ENCODE measurements at places on chromosomes 5 and 9.
A peak's percentile ranks its signal among the peaks of the same experiment; 100 is the strongest.

DNA sequence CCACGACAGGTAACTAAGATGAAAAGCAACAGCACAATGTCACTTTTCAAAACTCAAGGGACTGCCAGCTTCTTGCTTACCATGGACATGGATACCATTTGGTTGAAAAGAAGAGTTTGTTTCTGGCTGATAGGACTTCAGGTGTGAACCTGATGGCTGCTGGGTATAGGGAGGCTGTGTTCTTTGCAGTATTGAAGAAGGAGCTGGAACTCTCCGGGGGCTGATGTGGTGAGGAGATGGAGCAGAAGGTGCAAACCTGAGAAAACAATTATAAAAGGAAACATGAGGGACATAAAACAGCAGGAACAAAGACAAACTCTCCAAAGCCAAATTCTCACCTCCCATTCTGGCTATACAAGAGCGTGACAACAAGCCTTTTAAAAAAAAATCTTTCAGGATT is 330.1 kb upstream of the RFX3 start:
- H3K27ac ChIP-seq, result no peak overlapping the region
- H3K36me3 ChIP-seq, result no peaks in the 10 kb centered on the region
- no peaks in the 10 kb centered on the region for H3K4me1 ChIP-seq
- no peaks in the 10 kb centered on the region for H3K27me3 ChIP-seq

DNA sequence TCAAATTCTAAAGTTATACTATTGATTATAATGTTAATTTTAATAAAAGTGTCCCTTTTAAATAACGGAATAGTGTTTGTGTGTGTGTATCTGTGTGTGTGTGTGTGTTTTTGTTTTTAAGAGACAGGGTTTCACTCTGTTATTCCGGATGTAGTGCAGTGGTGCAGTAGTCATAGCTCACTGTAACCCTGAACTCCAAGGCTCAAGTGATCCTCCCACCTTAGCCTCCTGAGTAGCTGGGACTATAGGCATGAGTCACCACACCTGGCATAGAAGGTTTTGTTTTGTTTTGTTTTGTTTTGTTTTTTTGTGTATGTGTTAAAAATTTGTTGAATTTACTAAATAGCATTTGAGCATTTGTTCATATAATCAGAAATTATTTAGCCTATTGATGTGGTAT is 64.6 kb downstream of the YTHDC2 start:
- H3K4me3 ChIP-seq, result no peak overlapping the region
- no peaks in the 10 kb centered on the region for H3K27me3 ChIP-seq
- no peak for DNase-seq
- no peak overlapping the region for H3K27ac ChIP-seq

- H3K27ac ChIP-seq, result no peak overlapping the region
- no peak overlapping the region for H3K4me3 ChIP-seq
- no peak for DNase-seq
- peaks cover 4% of the 10 kb centered on the region for H3K4me1 ChIP-seq
Measured at GRCh38 chr9:75850459-75851200, 39.8 kb upstream of the PCSK5 start.

- H3K27ac ChIP-seq, result no peak overlapping the region
- peaks cover 75% of the 10 kb centered on the region for H3K27me3 ChIP-seq
- H3K4me3 ChIP-seq, result no peak overlapping the region
- H3K4me1 ChIP-seq, result no peaks in the 10 kb centered on the region
Measured at GRCh38 chr9:89597711-89598362, 7.0 kb upstream of the GADD45G start.

DNA sequence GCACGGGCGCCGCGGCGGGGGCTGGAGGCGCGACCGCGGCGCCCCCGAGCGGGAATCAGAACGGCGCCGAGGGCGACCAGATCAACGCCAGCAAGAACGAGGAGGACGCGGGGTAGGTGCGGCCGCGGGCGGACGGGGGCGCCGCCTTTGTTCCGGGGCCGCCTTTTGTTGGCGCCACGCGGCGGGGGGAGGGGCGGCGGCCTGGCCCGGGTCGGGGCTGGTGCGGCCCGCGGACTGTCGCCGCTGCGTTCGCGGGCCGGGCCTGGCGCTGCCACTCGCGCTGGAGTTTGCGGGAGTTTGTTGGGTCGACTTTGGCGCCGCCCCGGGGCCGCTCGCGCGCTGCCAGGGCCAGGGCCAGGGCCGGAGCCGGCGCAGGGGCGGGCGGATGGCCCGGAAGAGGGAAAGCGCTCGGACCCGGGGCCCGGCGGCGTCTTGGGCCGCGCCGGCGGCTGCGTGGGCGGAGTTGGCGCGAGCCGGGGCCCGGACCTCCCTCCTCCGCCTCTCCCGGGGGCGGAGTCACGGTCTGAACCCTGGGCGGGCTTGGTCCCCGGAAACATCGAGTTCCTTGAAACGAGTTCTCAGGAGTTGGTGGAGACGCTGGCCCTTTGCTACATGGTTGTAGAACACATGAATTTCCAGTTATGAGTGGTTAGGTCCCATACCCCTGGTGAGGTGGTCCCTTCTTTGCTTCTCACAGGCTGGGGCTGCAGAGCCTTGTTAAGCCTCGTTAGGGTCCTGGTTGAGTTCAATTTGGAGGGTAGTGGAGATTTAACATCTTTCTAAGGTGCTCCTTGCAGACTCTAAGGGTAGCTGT is 809 bp downstream of the HNRNPAB start:
- peak; percentile 46 for DNase-seq
- no peaks in the 10 kb centered on the region for H3K27me3 ChIP-seq
- peak overlapping the region; percentile 85 for H3K4me3 ChIP-seq
- H3K36me3 ChIP-seq, result peaks cover 44% of the 10 kb centered on the region
- peaks cover 9% of the 10 kb centered on the region for H3K4me1 ChIP-seq

- peaks cover 3% of the 10 kb centered on the region for H3K4me1 ChIP-seq
- H3K27me3 ChIP-seq, result no peaks in the 10 kb centered on the region
- no peaks in the 10 kb centered on the region for H3K36me3 ChIP-seq
Measured at GRCh38 chr5:173941102-173941501, 47.9 kb upstream of the C5orf47 start.

DNA sequence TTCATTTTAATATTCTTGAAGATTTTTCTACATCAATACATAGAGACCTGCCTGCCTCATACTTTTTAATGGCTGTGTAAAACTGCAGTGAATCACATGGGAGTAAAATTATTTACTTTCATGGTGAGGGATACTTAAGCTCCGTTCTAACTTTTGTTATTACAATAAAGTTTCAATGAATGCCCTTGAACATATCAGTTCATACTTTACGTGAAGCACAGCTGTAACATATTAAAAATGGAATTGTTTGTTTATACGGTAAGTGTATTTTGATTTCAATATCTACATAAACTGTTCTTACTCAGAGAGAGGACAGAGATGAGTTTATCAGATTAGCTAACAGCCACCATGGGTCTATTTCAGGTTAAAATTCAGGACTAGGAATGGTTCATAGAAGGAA is 155.1 kb downstream of the NR3C1 start:
- no peak overlapping the region for H3K4me3 ChIP-seq
- H3K36me3 ChIP-seq, result no peaks in the 10 kb centered on the region
- no peak for DNase-seq
- no peaks in the 10 kb centered on the region for H3K27me3 ChIP-seq

- no peak overlapping the region for H3K4me3 ChIP-seq
- peaks cover 53% of the 10 kb centered on the region for H3K27me3 ChIP-seq
- H3K36me3 ChIP-seq, result no peaks in the 10 kb centered on the region
- no peaks in the 10 kb centered on the region for H3K4me1 ChIP-seq
- no peak for DNase-seq
Measured at GRCh38 chr9:135186248-135187164, 99.0 kb downstream of the OLFM1 start.

DNA sequence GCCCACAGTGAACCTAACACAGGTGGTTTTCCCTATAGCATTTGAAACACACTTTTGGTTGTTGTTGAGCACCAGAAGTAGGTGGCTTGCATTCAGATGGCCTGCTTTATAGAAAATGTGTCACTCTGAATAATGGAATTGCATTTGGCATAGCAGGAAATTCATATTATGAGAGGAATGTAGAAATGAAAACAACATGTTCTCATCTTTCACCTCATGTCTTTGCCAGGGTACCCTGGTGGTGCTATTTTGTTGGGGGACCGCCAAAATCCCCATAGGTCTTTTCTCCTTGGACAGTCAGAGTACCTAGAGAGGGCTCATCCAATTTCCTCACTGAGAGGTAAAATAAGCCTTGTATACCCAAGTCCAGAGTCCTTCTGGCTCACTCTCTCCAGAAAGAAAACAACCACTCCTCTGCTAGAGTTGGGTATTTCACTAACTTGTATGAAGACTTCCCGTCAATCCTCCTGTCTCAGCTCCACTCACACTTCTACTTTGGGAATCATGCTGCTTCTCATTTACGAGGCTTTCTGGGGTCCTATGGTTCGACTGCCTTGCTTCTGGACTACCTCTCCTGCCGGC is 67.4 kb downstream of the MRPS27 start:
- no peak for DNase-seq
- H3K27me3 ChIP-seq, result no peaks in the 10 kb centered on the region
- peaks cover 11% of the 10 kb centered on the region for H3K4me1 ChIP-seq
- H3K4me3 ChIP-seq, result no peak overlapping the region

DNA sequence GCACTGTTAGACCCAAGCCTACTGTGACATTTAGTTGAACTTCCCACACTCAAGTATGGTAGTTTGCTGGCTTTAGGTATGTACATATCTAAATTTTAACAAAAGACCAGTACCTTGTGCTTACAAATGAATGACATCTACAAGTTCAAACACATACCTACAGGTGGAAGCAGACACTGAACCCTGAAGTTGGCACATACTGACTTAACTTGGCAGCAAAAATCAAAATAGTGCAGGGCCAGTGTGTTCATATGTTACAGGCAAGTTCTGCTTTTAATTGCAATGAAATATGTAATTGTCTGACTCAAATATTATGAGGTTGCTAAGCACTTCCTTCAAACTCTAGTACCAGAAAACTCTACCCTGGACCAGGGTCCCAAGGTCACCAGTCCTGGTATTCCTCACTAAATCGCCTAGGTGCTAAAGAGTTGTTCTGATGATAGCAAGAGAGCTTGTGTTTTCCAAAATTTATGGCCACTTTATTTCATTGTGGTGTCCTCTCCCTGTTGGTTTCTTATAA is 77.4 kb downstream of the MEGF10 start:
- no peak for DNase-seq
- H3K4me3 ChIP-seq, result no peak overlapping the region
- H3K27ac ChIP-seq, result no peak overlapping the region
- H3K27me3 ChIP-seq, result no peaks in the 10 kb centered on the region
- no peaks in the 10 kb centered on the region for H3K36me3 ChIP-seq

DNA sequence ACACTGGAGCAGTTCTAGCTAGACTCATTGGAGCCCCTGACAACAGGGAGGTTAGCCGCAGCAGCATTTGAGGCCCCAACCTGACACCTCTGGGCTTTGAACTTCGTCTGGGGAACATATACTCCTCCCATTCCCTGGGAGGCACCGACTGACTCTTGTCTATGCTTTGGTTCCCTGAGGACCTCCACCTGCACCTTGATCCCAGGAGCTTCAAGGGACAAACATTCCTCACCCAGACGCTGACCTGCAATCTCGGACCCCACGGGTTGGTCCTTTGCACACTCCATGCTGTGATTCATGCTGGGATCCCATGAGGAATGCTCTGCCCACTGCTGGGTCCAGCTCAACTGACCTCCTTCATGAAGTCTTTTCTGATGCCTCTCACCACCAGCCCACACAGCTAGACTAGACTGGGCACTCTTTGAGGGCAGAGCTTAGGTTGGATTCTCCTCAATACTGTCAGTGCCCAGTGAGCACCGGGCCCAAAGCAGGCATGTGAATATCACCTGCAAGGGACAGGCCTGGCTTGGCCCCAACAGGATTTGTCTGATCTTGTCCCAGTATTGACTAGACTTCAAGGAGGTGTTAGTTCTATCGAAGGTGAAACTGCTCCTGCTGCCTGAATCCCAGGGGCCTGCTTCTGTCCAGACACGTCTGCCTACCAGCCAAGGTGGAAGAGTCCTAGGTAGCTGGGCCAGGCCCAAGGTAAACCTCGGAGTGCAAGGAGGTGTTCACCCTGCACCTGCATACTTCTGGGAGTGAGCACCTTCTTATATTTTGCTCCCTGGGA is 51.8 kb upstream of the ZBTB43 start:
- H3K4me1 ChIP-seq, result no peaks in the 10 kb centered on the region
- no peak overlapping the region for H3K4me3 ChIP-seq
- no peaks in the 10 kb centered on the region for H3K27me3 ChIP-seq
- DNase-seq, result no peak

- H3K27me3 ChIP-seq, result no peaks in the 10 kb centered on the region
- DNase-seq, result no peak
- no peak overlapping the region for H3K4me3 ChIP-seq
- H3K27ac ChIP-seq, result no peak overlapping the region
Measured at GRCh38 chr9:106885451-106885850, 22.5 kb downstream of the ZNF462 start.

- no peak overlapping the region for H3K27ac ChIP-seq
- peaks cover 16% of the 10 kb centered on the region for H3K4me1 ChIP-seq
- no peaks in the 10 kb centered on the region for H3K27me3 ChIP-seq
- DNase-seq, result no peak
Measured at GRCh38 chr9:86602715-86603114, 248.5 kb upstream of the TUT7 start.

- no peaks in the 10 kb centered on the region for H3K36me3 ChIP-seq
- H3K4me1 ChIP-seq, result no peaks in the 10 kb centered on the region
- H3K27me3 ChIP-seq, result no peaks in the 10 kb centered on the region
- H3K27ac ChIP-seq, result no peak overlapping the region
Measured at GRCh38 chr5:104456122-104456521, 893.5 kb upstream of the NUDT12 start.

GRCh38 chr5:68381060-68381459 is 165.5 kb downstream of the PIK3R1 start:
- H3K4me1 ChIP-seq, result no peaks in the 10 kb centered on the region
- DNase-seq, result no peak
- no peaks in the 10 kb centered on the region for H3K27me3 ChIP-seq
- H3K27ac ChIP-seq, result no peak overlapping the region
- no peak overlapping the region for H3K4me3 ChIP-seq

- DNase-seq, result no peak
- H3K36me3 ChIP-seq, result no peaks in the 10 kb centered on the region
- peak overlapping the region; percentile 17 for H3K27ac ChIP-seq
- peaks cover 29% of the 10 kb centered on the region for H3K4me1 ChIP-seq
- no peak overlapping the region for H3K4me3 ChIP-seq
- no peaks in the 10 kb centered on the region for H3K27me3 ChIP-seq
Measured at GRCh38 chr9:37916471-37917312, 12.8 kb upstream of the SLC25A51 start.

DNA sequence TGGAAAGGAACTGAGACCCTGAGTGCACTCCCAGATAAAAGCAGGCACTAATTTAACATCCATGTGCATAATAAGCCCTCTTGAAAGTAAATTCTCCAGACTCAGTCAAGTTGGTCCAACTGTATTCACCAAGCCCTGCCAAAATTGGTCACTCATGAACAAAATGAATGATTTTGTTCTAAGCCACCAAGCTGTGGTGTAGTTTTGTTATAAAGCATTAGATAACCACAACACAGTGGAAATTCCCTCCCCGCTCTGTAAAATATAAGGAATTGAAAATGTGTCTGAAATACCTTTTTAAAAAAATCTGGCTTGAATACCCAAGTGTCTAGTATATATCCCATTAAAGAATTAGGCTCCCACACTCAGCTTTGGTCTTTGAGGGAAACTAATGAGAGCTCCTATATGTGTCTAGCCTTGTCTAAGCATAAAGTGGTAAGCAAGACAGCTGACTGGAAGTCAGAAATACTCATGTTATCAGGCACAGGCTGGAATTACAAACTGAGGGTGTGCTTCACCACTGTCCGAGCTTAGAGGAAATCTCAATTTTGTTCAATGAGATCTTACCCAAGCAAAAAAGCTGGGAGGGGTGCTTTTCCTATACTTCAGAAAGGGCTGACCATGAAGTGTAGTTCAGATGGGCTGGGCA is 33.2 kb downstream of the IDNK start:
- no peak overlapping the region for H3K4me3 ChIP-seq
- no peak for DNase-seq
- no peaks in the 10 kb centered on the region for H3K4me1 ChIP-seq
- H3K36me3 ChIP-seq, result peaks cover 13% of the 10 kb centered on the region
- no peak overlapping the region for H3K27ac ChIP-seq

GRCh38 chr9:87850391-87850790 is 32.3 kb upstream of the SPATA31E1 start:
- peaks cover 4% of the 10 kb centered on the region for H3K27me3 ChIP-seq
- H3K4me3 ChIP-seq, result no peak overlapping the region
- DNase-seq, result no peak
- no peak overlapping the region for H3K27ac ChIP-seq
- H3K36me3 ChIP-seq, result no peaks in the 10 kb centered on the region
